ENCODE measurements at places on chromosomes 1 and 21.

DNA sequence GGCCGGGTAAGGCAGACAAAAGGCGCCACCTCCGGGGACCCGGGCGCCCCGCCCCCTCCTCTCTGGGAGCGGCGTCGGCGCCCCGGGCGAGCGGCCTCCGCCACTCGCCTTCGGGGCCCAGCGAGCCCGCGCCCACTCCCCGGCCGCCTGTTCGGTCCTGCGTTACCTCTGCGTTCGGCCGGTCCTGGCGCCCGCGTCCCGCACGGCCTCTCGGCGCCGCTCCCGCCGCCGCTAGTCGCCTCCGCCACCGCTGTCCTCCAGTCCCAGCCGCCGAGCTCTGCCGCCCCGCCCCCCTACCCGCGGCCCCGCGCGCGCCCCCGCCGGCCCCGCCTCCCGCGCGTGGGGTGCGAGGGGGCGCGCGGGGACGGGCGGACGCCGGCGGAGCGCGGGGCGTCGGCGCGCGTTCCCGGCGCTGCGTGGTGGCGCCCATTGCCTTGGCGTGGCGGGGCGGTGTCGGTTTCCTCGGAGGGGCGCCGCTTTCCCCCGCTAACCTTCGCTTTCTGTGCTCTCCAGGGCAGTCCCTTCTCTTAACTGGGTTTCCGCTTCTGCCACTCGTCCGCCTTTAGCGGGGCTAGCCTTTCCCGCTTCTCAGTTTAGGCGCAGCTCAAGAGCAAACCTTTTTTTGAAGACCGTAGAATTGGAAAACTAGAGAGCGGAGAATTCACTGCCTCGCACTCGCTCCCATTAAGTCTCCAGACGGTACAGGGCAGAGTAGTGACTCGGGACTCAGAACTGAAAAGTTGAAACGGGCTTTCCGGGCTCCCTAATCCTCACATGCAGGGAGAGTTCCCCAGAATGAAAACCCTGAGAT is at the start of gene HP1BP3:
HP1BP3 (minus strand) TSS at position 279 of the 811 bp plus-strand sequence. CDS start 6,867 bp downstream, outside the sequence.
- peak; percentile 75 for DNase-seq

- DNase-seq, result peak; percentile 42
Observed at GRCh38 chr1:21622466-21623315, 46.5 kb downstream of the RAP1GAP start.

DNA sequence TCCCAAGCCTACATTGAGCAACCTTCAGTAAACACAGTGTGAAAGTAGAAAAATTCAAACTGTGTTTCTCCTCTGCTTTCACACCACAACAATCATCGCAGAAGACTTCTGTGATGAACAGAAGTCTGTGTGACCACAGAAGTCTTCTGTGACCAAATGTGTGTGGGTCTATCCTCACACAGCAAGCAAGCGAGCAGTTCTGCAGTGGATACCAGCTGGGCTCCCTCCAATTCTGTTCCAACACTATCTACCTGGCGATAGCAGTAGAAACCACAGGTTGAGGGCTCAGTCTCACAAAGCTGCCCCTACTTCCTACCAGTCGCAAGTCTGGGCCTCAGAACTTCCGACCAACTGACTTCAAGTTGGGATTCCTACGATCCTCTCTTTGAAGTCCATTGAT is 21.0 kb upstream of the RAP1A start:
- no peak for DNase-seq

DNA sequence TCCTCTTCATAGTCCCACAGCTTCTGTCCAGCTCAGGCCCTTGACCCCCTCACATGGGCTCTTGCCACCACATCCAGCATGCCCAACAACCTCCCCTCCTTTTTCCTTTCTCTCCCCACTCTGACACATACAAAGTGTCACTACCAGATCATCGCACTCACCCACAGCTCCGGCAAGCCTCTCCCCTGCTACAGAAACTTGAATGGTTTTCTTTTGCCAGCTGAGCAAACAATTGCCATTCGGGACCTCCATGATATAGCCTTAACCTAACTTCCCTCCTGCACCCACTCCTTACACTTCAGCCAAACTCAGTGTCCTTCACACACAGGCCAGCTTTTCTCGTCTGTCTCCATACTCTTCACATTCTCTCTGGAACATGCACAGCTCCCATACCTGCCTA is 43.3 kb downstream of the MAB21L3 start:
- no peak for DNase-seq

GRCh38 chr1:165854101-165854845 is 26.9 kb downstream of the UCK2 start:
- no peak for DNase-seq

DNA sequence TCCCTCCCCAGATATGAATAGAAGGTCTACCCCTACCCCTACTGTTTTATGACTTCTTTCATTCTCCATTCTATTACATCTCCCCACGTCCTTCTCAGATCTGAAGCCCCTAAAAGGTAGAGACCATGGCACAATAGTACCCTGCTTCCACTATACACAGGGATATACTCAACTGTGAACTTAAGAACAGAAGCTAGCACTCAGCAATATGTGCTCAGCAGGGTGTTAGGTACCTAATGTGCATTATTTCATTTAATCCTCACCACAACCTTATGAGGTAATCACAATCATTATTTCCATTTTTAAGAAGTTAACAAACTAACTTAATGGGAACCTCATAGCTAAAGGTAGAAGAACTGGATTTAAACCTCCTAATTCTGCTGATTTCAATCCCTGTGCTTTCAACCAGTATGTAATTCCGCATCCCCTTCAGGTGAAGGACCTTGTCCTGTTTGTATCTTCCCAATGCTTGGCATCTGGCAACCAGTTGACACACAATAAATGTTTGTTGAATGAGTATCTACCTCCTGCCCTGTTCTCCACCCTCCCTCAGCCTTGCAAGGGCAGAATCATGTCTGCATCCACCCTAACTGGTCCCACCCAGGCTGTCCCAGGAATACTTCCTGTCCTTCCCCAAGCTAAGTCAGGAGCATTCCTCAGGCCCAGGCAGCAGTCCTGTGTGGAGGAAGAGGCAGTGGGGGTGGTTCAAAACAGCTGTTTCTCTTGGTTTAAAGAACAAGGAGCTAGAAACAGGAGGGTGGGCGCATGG is 6.5 kb downstream of the DENND2D start:
- no peak for DNase-seq

DNA sequence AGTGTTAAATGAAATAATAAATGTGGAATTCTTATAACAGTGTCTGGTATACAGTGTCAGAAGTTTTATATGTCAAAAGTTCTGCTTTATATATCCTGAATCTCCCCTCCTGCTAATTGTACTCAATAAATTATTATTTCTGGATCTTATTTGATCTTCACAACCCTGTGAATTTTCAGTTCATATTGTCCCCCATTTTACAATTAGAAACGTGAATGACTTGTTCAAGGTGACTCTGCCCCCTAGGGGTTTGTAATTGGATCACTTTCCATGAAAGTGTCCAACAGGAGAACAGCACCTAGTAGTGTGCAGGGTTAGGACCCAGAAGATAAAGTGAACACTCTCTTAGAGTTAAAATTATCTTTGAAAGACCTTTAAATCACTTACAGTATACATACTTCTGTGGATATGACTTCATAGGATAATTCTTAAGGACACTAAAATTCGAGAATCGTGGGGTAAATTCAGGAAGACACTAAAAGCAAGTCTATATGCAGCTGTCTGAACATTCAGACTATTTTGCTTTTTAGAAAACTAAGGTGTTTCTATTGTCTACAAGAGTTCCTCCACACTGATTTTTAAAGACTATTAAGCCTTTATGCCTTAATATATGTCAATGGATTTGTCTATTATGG is 4.5 kb upstream of the DDR2 start:
- peak; percentile 17 for DNase-seq

- no peak for DNase-seq
Observed at GRCh38 chr1:18890706-18891425, 11.5 kb downstream of the ALDH4A1 start.

- DNase-seq, result no peak
Observed at GRCh38 chr1:31930836-31931592, 7.2 kb downstream of the PTP4A2 start.

DNA sequence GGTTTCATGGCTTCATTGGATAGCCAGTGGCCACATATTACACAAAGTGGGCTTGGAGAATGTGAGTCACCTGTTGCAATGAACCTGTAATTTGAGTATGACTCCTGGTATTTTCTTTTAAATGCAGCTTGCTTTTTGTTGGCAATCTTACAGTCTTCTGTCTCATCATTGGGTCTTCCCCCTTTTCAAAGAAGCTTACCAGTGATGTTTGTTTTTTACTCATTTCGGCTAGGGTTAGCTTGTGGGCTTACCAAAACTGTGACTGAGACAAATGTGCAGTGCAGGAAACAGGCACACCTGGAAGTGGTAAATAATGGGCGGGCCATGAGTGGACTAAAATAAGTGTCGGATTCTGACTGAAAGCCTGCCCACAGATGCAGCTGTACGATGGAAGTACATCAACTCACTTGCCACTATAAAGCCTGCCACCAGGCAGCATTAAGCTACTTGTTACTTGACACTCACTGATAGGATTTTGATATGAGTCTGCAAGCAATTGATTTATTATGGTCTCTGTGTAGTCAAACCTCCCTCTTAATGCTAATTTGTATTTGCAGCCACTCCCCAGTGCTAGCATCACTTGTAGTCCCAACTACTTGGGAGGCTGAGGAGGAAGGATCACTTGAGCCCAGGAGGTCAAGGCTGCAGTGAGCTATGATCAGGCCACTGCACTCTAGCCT is 4.2 kb downstream of the HHAT start:
- DNase-seq, result no peak

DNA sequence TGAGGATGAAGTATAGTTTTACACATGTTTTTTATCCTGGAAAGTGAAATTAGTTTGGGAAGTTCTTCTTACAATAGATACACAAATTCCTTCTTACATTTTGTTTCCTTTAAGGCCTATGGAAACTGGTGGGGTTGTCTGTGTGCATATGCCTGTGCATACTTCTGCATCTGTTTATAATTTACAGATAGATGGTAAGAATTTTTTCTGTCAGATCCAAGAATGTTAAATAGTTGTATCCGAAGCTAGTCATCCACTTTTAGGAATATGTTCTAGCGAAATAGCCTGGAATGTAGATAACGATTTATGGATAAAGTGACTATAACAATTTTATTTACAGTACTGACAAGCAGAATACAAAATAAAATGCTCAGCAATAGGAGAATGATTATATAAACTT is 194.1 kb downstream of the ROR1 start:
- no peak for DNase-seq

GRCh38 chr1:26838474-26839338 is 12.2 kb downstream of the ZDHHC18 start:
- no peak for DNase-seq

GRCh38 chr1:204894031-204894430 is 23.4 kb downstream of the NFASC start:
- no peak for DNase-seq

GRCh38 chr1:46812996-46813857 is 14.4 kb downstream of the CYP4B1 start:
- no peak for DNase-seq

- peak; percentile 83 for DNase-seq
Observed at GRCh38 chr1:95043141-95043980, 29.4 kb downstream of the ALG14 start.

GRCh38 chr1:116794804-116795481 is 40.7 kb downstream of the CD2 start:
- DNase-seq, result no peak

GRCh38 chr1:203619091-203619780 is 7.4 kb upstream of the ATP2B4 start:
- no peak for DNase-seq

DNA sequence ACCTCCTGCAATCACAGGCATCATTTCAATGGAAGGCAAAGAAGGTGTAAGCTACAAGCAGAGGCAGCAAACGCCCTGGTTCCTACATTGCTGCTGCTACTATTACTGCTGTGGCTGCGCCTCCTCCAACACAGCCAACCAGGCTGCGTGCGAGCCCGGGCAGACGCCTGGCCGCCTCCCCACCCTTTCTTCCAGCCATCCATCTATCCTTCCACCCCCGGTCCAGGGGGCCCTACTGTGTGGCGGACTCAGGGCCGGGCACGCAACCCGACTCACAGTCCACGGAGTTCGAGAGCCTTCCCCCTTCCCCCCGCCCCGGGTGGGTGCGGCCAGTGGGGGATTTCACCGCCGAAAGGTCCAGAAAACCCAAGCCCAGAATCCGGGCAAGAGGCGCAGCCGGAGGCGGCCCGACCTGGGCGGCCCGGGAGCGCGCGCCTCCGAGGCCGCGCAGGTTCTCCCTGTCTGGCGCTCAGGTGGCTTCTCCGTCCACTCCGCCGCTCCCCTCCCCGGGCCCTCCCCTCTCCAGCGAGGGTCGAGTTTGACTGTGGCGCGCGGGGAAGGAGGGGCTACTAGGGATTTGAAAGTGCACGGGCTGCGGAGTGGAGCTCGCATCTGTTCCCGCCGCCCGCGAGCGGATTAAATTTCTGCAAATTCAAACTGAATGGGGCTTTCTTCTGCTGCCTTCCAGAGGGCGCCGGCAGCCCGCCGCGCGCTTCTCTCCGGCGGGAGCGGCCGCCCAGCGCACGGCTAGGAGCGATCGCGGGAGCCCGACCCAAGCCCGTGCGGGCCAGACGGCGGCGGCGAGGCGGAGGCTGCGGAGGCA is at the start of gene HUNK:
HUNK (plus strand) TSS at position 569 of the 823 bp plus-strand sequence. CDS start 655 bp downstream, outside the sequence.
- peak; percentile 54 for DNase-seq

All from endothelial cell (in vitro differentiated cells).